ENCODE measurements at places on chromosomes 12 and 14. TPM values are rescaled to one million over a fixed set of nuclear protein-coding genes. Genes with fewer than 3 reads are reported as not detected.

DNA sequence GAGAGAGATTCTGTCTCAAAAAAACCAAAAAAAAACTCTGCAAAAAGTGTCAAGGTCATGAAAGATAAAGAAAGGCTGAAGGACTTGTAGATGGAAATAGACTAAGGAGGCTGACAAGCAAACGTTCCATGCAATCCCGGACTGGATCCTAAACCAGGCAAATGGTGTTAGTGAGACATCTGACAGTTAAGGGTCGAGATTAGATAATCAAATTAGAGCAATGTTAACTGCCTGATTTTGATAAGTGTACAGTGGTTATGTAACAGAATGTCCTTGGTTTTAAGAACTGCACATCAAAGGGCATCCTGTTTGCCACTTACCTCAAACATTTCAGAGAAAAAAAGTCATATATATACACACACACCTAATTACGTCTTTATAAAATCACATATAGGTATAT lies 3.5 kb upstream of the RAN start:
- DNase-seq = no peak

DNAH10 gene
- total RNA-seq = 0.17 TPM

IFNG-AS1 gene
- not detected for total RNA-seq

DNA sequence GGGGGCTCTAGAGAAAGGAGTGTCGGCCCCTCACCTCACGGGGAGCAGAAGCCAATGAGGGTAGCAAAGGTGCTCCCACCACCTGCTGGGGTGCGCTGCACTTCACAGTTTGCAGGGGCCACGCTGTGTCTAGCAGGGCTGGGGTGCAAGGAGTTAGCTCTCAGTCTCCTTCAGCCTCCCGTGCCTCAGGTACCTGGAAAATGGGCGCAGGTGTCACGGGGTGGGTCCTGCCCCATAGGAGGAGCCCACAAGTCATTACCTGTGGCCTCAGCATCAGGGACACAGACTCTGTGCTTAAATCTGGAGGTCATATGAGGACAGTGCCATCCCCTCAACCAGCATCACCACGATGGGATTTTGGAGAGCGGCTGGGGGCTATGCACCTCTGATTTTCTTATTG lies 326.7 kb downstream of the ADGRD1 start:
- no peak for DNase-seq

AGAP2 gene
- total RNA-seq = not detected

SOAT2 gene
- total RNA-seq = not detected

DNA sequence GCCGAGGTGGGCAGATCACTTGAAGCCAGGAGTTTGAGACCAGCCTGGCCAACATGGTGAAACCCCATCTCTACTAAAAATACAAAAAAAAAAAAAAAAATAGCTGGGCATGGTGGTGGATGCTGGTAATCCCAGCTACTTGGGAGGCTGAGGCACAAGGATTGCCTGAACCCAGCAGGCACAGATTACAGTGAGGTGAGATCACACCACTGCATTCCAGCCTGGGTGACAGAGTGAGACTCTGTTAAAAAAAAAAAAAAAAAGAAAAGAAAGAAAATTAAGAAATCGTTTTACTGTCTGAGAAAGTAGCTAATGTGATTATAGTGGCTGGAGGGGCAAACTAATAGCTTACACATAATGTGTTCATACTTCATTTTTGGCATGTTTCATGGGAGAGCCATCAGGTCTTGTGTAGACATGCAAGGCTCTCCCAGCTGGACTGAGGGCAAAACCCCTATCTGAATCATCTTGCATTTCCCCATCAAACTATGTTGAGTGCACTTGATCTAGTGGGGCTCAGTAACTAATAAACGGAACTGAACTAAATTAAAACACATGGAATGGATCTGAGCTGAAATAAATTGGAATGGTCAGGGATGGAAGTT lies 16.2 kb downstream of the KIF21A start:
- peak; percentile 53 for DNase-seq

DNA sequence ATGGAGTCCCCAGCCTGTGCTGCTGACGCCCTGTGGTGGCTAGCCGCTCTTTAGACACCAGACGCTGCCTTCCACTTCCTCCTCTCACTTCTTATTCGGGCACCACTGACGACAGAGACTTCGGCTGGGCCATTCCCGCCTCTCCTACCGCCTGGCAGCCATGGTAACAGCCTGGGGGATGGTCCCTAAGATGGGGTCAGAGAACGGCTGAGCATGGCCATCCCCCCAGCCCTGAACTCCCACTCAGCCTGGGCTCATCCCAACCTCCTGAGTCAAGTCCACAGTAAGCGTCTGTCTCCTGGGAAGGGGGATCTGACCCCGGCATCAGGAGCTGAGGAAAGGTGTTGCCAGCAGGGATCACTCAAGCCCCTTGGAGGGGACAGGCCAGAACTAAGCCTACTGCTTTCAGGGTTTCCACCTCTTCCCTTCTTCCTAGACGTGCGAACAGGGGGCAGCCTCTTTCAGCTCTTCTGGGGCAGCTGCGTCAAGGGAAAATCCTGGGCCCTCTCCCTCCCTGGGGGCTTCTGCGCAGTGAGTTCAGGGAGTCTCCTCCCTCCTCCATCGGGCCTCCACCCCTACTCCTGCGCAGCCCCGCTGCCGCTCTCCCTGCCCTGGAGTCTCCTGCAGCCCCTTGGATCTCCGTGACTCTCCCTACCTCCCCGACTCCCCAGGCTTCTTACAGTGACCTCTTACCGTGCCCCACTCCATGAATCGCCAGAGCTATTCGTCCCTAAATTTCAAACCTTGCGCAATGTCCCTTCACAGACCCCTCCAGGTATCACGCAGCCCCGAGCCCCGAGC lies 643 bp upstream of the TAMALIN start:
- no peak for DNase-seq

GPR132 gene
- 0.29 TPM for total RNA-seq

PLCZ1 gene
- not detected for total RNA-seq

POTEM gene
- not detected for total RNA-seq

PLEKHD1 gene
- total RNA-seq = 0.07 TPM

MYO1A gene
- 0.07 TPM for total RNA-seq

DNA sequence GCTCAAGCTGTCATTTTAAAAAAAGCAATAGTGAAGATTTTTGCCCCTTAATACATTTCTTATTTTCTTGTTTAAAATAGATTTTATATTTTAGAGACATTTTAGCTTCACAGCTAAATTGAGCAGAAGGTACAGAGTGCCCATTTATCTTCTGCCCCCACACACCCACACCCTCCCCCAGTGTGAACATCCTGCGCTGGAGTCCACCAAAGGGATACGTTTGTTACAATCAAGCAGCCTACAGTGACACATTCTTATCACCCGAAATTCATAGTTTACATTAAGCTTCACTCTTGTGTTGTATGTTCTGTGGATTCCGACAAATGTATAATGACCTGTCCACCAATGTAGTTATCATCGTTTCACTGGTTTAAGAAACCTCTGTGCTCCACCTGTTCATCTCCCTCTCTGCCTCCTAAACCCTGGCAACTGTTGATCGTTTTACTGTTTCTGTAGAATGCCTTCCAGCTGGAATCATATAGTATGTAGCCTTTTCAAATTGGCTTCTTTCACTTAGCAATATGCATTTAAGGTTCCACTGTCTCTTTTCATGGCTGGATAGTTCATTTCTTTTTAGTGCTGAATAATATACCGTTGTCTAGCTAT lies 91.0 kb upstream of the TRAF3 start:
- DNase-seq = no peak

GRCh38 chr14:50826681-50827080 lies 4.3 kb downstream of the NIN start:
- DNase-seq = no peak

PCK2 gene
- 40.0 TPM for total RNA-seq

- no peak for DNase-seq
These were observed 75.2 kb downstream of the PITPNM2 start for GRCh38 chr12:123075646-123076171.

GRCh38 chr14:93713726-93714405 lies 74.4 kb downstream of the PRIMA1 start:
- DNase-seq = no peak

DNA sequence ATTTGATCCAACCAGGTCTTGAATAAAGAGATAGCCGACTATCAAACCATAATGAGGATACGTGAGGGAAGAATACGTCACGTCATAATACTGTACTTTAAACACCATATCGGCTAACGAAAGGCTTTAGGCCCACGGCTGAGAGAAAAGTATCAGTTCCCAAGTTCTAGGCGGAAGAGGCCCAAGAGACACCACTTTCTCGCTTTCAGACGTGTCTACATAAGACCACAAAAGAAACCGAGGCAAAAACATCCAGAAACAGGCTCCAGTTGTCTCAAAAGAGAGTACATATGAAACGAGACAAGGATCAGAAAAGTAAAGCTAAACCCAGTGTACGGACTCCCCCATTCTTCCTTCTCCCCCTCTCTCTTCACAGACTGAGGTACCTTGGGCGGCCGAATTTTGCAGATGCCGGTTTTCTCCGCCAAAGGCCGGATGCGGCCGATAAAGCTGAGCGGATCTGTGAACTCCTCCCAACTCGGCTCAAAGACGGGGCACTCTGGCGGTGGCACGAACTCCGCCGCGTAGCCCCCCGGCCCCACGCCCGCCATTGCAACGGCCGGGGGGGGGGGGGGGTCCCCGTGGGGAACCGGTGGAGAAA lies 479 bp downstream of the KDM5A start:
- no peak for DNase-seq

DNA sequence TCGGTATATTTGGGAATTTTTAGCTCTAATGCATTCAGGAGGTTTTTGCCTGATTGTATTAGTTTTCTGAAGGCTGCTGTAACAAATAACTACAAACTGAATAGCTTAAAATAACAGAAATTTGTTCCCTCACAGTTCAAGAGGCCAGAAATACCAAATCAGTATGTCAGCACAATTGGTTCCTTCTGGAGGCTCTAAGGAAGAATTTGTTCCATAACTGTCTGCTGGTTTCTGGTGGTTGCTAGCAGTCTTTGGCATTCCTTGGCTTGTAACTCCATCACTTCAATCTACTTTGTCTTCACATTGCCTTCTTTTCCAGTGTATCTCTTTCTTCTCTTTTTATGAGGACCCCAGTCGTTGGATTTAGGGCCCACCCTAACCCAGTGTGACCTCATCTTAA lies 21.3 kb downstream of the TMTC3 start:
- DNase-seq = no peak

DNA sequence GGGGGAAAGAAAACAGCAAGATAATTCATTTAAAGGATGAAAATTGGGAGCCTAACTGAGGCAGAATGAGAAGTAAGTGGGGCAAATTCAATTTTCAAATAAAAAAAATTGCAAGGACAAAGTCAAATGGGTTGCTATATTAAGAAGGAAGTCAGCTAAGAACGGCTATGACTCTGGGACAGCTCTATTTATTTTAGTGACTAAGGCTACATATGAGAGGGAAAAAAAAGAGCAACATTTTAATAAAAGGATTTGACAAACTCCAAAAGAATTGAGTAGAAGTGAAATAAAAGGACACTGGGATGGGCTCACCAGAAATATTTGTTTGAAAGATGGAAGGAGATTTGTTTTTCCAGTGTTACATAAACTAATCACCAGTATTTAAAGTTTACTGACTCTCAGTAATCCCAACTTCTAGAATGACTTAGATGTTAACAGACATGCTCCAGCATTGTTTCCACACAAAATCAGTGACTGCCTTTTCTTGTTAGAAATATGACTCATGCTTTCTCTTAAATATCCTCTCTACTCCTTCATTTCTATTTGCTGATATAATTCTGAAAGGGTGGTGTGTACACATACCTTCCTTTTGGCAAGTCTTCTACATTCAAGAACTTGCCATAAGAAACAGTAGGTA lies 198.5 kb downstream of the SLC25A21 start:
- no peak for DNase-seq

DNA sequence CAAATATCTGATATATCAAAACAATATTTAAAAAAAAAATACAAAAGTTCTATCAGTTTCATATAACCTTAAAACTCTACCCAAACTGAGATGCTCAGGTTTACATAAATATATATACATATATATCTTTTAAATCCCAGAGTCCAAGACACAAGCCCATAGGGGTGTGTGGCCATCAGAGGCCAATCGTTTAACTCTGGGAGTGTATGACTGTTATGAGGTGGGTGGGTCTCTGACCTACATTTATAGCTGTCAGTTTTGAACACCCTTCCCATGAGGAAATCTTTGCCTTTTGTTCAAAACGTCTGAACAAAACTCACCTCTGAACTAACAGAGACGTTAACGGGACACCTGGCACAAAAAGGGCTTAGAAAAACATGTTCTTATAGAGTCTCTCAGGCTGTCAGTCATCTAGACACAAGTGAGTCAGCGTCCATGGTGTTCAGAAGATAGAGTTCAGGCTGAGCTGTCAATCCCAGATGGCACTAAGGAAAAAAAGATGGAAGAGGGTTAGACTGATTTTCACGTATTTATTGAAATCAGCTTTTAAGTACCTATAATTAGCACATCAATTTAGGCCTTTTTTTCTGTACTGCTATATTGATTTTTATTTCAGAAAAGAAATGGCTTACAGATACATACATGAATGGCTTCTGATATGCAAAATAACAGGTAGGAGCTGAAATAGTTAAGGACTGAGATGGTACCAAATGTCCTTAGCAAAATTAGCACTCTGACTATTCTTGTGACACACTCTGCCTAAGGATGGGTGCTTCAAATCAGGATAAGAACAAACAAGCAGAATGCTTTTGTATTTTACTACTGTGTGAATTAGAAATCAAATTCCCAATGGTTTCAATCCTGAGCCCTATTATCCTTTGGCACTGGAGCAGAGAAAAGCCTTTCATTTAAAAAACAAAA lies 29.2 kb downstream of the HIGD1C start:
- DNase-seq = no peak

GRCh38 chr12:69821456-69822159 lies 3.4 kb upstream of the MYRFL start:
- DNase-seq = no peak

DNA sequence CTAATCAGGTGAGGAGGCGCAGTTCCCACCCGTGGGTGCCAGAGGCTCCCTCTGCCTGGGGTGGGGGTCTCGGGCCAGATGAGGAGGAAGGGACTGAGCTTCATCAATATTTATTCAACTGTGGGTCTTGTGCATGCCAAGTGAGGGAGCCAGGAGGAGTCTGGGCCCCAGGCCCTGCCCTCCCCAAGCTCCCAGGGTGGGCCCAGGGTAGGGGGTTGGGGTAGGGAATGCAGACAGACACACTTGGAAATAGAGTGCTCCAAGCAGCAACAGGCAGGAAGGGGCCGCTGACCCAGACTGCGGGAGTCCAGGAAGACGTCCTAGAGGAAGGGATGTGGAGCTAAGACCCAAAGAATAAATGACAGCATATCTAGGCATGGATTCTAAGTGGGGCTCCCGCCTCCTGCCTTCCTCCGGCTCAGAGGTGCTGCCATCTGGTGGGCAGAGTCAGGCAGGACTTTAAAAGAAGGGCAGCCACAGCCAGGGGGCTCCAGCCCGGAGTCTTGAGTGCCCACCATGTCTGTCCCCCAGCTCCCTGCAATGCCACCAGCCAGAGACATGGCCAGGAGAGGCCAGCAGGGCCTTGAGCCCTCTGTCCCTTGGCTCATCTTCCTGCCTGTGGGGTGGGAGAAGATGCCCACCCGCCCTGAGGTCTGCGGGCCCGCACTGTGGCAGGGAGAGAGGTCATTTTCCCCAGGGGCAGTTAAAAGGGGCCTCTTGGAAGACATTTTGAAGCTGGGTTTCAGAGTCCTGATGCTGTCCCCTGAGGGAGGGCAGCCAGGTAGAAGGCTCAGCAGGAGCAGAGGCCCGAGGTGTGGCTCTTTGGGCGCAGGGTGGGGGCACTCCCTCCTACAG lies 70.1 kb downstream of the PHETA1 start:
- DNase-seq = no peak

- no peak for DNase-seq
These were observed at the start of gene CACNB3 for GRCh38 chr12:48817873-48818830. Gene CACNB3, plus strand, starts transcription at chr12:48818496. Its CDS starts 434 bp downstream, at chr12:48818930.

Measured in epithelial cell of proximal tubule (primary cell).